A549 treated with DMSO at 1 μM for 4 hours (cell line): ENCODE measurements at places on chromosomes 11 and 22. TPM values are rescaled to one million over a fixed set of nuclear protein-coding genes. Genes with fewer than 3 reads are reported as not detected.

Gene P4HA3
- total RNA-seq = 31.8 to 51.3 TPM (median 39.9 TPM) in 5 replicates

Gene TIRAP
- 6.7 to 8.4 TPM (median 7.9 TPM) in 5 replicates for total RNA-seq

Gene HPX
- 0.32 to 1.4 TPM (median 0.49 TPM) in 5 replicates for total RNA-seq

Gene FGF4
- not detected in 5 replicates for total RNA-seq

Gene ACTN3
- 0.02 to 0.08 TPM (median 0.05 TPM) in 3 of 5 replicates, not detected in the others for total RNA-seq

Gene NDUFS3
- 106 to 135 TPM (median 129 TPM) in 5 replicates for total RNA-seq
